CD4-positive, alpha-beta T cell treated with Interleukin-1 beta for 1 hour (primary cell): ENCODE measurements at places on chromosomes 6 and 20.

DNA sequence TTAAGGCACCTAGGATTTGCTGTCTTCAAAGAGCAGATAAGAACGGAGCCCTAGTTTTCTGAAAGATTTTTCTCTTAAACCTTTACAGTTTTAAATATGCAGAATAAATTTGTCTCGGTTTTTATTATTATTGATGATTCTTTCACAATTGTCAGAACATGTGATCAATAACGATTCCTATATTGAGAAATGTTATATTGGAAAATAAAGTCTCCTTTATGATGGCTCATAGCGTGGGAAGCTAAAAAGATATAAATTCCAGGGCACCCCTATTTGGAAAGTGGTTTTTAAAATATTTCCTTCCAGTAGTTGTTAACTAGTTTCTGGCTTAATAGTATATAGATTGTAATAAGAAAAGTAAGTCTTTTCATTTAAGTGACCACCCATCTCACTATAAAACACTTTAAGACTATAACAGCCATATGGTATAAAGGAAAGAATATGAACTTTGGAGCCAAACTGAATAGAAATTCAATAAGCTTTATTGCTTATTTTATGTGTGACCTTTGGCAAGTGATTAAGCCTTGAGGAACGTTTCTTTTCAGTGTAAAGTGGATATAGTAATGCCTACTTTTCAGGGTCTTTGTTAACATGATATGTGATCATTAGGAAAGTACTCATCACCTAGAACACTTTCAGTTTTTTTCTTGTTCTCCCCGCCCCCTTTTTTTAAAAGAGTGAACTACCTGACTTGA is 369.6 kb downstream of the LAMA2 start:
- no peak for DNase-seq

DNA sequence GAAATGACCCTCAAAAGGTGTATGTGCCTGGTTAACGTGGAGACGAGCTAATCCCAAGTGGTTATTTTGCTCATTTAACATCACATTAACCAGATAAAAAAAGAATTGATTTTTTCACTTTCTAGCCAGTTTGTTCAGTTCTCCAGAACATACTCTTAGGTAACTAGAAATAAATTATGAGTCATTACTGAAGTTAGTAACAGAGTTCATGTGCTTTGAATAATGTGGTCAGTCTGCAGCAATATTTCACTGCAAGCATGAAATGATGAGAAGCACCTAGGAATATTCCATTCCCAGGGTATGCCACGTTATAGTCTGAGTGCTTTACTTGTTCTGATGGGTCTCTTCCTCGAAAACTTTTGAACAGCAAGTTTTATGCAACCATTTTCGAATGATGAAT is 138.3 kb upstream of the INSM1 start:
- DNase-seq: no peak

- peak; percentile 50 for DNase-seq
These were observed 67.7 kb downstream of the SYCP2L start for GRCh38 chr6:10954590-10955010.

DNA sequence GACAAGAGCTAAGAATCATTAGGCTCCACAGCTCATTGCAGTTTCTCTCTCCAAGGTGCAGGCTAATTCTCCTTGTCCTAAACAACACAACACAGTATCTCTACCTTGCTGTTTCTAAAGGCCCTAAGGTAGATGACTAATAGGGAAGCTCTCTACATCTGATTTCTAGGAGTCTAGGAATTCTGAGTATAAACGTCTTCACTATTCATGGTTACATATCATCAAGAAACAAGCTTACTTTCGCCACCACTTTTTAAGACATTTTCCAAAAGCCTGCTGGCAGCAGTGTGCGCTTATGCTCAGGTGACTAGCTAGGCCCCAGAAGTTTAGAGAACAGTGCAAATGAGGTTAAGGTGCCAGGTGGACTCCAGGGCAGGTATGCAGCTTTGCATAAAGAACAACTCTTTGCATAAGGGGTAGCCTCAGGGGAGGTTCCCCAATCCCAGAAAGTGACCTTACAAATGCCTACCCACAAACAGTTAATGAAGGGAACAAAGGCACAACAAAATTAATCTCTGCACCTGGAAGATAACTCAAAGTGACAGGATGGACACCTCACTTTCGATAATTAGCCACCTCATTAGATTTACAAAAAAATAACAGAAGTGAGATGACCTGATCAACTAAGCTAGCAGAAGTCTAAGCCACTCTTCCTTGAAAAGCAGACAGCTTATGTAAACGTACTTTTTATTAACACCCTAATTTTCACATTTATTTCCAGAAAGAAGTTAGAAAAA is 20.1 kb downstream of the B4GALT5 start:
- no peak for DNase-seq

DNA sequence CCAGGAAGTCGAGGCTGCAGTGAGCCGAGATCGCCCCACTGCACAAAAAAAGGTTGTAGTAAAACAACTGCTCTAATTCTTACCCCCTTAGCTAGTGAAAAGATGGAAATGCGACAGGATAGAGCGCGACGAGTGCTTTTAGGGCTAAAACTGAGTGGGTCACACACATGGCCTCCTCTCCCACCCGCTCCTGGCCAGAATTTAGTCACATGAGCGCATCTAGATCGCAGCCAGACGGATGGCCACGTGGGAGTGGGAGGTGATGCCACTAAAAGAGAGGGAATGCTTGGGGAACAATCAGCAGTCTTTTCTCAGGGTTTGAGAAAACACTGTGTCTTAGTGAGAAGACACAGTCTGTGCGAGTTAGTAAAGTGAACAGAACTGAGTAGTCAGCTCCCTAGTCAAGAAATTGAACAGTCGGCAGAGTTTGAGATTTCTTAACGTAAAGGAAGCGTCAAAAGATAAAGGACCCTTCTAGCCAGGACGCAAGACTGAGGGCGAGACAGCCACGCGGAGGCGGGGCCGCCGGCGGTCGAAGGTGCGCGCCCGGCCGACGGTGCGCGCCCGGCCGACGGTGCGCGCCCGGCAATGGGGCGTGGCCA is 664 bp upstream of the ACTR5 start:
- no peak for DNase-seq

- DNase-seq: peak; percentile 40
These were observed 1.5 kb upstream of the STX16 start for GRCh38 chr20:58649288-58650180.

GRCh38 chr6:38636027-38636426 is 3.7 kb downstream of the BTBD9 start:
- no peak for DNase-seq

- peak; percentile 72 for DNase-seq
These were observed 72.6 kb upstream of the DUSP22 start for GRCh38 chr6:219641-220198.

- DNase-seq: no peak
These were observed 174.7 kb downstream of the OTOR start for GRCh38 chr20:16922834-16923233.

GRCh38 chr6:120876424-120876823 is 457.9 kb downstream of the TBC1D32 start:
- no peak for DNase-seq

GRCh38 chr6:84615113-84615850 is 149.1 kb downstream of the TBX18 start:
- no peak for DNase-seq

GRCh38 chr20:40866056-40866455 is 162.6 kb upstream of the TOP1 start:
- DNase-seq: no peak

- DNase-seq: no peak
These were observed 64.2 kb upstream of the SUPT3H start for GRCh38 chr6:45441851-45442453.

- DNase-seq: no peak
These were observed 34.9 kb upstream of the HEY2 start for GRCh38 chr6:125714441-125715090.

DNA sequence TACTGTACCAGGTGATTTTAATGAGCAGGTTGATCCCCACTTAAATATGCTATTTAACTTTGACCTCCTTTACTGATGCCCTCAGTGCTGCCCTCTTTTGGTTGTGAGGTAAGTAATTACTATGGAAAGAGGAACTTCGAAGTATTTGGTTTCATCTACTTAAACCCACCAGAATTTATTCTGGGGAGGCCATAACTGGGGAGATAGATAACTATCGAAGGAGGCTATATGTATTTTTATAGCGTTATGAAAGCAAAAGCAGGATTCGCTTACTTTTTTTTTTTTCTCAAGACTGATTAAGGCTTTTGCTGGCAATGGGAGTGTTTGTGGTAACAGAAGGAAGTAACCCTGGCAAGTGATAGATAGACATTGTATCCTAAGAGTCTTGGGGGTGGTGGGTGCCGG is 168.9 kb upstream of the CENPW start:
- peak; percentile 31 for DNase-seq

DNA sequence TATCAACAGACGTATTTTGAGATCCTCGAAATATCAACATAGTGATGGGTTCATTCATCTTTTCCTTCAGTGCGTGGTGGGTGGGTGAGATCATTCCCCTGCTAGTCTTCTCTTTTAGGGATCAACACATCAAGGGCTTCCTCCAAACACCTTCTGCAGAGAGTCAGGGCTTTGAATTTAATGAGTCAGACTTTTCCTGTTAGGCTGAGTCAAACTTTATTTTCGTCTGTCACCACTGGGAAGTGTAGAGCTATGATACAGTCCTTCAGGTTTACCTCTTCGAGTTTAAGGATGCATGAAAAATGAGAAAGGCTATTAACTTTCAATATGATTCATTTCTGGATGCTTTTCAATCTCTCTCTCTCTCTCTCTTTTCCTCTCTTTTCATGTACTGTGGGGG is 189.1 kb downstream of the BMP2 start:
- no peak for DNase-seq

- no peak for DNase-seq
These were observed 45.0 kb downstream of the CDS2 start for GRCh38 chr20:5171790-5172164.

- no peak for DNase-seq
These were observed 153.0 kb downstream of the LPA start for GRCh38 chr6:160510976-160511617.

GRCh38 chr20:10625641-10626040 is 48.2 kb downstream of the JAG1 start:
- no peak for DNase-seq

DNA sequence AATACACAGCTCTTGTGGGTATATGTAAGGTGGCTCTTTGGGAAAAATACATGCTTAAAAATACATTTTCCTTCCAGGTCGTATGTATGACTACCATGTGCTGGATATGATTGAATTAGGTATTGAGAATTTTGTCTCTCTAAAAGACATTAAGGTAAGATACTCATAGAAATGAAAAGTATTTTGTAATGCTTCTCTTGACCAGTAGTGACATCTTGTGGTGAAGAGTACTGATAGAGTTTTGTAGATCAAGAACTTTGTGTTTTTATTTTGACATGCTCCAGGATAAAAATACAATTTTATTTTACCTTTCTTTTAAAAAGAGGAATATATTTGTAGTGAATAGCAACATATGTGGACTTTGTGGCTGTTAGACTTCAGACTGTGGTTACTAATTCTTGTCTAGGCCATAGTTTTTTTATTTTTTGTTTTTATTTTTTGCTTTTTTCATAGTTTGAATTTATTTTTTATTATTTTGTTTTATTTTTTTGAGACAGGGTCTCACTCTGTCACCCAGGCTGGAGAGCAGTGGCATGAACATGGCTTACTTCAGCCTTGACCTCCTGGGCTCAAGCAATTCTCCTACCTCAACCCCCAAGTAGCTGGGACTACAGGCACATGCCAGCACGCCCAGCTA is 17.9 kb downstream of the RPF2 start:
- DNase-seq: no peak

- no peak for DNase-seq
These were observed 233.6 kb downstream of the PLCB1 start for GRCh38 chr20:8365634-8366033.

GRCh38 chr6:5108068-5108467 is 22.9 kb downstream of the PPP1R3G start:
- DNase-seq: no peak

DNA sequence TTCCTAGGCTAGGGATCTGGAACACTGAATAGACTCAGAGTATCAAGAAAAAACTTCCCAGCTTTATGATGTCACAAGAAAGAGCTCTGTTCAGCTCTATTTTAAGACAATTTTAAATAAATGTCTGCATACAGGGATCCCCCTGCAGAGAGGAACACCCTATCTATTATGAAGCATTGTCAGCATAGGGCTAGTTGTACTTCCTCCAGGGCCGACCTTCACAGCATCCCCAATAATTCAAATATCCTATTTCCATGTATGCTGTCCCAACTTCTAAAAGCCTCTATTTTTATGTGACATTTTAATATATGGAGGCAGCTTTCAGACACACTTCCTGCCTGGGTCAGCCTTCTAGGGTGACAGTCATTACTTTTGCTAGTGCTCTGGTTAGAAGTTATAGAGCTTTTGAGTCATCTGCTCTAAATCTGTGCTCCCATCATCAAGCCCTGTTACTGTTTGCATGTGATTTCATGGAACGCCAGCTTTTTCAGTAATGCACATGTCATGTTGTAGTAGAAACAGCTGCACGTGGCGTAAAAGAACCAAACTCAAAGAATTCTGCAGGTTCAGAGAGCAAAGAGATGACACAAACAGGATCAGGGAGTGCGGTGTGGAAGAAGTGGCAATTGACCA is 189.2 kb downstream of the ADGB start:
- no peak for DNase-seq

GRCh38 chr6:71284785-71285184 is 3.8 kb upstream of the OGFRL1 start:
- DNase-seq: no peak

GRCh38 chr6:56383160-56383559 is 135.8 kb upstream of the COL21A1 start:
- no peak for DNase-seq

DNA sequence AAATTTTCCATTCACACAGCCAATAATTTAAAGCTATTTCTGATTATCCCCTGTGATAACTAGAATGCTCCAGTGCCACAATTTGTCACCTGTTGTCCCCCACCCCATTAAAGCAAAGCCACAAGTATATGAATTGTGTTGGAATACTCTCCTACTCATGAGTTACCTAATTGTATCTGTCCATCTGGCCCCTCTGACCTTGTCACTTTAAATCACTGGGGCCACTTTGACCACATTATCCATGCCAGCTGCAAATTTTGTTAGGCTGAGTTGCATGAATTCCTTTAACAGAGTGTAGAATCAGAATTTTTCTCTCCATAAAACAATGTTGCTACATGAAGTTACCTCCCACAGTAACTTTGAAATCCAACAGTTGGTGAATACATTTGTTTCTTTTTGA is 204.6 kb downstream of the MEI4 start:
- DNase-seq: no peak

GRCh38 chr20:438571-439469 is 23.5 kb downstream of the TBC1D20 start:
- peak; percentile 73 for DNase-seq

GRCh38 chr6:41732591-41733359 is 2.6 kb downstream of the TFEB start:
- DNase-seq: peak; percentile 79

DNA sequence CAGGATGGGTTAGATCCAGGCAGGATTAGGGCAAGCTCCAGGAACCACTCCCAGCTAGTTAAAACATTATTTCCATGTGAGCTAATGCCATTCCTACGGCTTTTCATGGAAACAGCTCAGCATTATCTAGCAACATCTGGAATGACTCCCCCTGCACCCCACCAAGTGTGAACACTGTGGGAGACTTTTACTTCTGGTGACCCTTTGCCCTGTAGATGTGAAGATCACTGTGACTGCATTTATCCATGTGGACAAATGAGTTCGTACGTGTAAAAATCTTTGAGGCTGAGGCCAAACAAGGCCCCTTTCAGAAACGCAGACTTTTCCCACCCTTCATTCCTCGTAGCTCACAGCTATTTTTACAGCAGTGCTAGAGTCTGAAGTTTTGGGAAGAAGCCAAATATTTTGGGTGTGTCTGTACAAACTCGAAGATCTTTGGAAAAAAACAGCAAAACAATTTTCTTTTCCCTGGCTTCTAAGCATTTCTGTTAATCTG is 221.8 kb upstream of the SOX4 start:
- DNase-seq: no peak

- DNase-seq: no peak
These were observed 305.7 kb upstream of the FLRT3 start for GRCh38 chr20:14643146-14643545.
